Stimulated activated naive CD4-positive, alpha-beta T cell treated with Interleukin-2 at 50 U/mL for 16 hours (primary cell): ENCODE measurements at places on chromosomes 7 and 10.

GRCh38 chr7:143345428-143345900 is 17.0 kb downstream of the FAM131B start:
- DNase-seq = peak; percentile 52

GRCh38 chr7:73582664-73583202 is 4.4 kb upstream of the TBL2 start:
- no peak for DNase-seq

- no peak for DNase-seq
Measured at GRCh38 chr10:12897278-12897677, 104.2 kb downstream of the CCDC3 start.

DNA sequence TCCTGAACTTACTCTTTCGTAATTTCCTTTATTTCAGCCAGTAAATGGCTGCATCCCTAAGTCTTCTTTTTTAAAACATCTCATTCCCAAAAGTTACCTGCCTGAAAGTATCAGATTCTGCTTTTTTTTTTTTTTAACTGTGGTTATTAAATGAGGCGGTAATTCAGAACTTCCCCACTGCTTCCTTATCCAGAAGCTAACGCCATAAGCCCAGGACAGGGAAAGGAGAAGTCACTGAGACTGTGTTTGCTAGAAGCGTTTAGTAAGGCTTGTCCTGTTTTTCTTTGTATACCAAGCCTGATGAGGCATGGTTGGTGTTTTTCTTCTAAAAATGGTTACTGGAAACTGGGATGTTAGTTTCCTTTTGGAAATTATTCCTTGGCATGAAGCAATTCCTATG is 197.8 kb downstream of the CELF2 start:
- no peak for DNase-seq

DNA sequence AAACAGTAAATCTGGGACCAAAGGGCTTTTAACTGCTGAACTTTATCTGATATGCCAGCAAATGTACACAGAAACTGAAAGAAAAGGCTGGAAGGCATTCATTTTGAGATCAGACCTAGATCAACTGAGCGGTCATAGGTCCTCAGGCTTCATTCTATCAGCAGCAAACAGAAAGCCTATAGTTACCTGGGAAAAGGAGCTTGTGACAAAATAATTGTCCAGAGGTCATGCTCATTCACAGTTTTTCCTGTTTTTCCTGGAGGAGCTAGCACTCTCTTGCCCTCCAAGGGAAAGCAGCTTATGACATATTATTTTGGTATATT is 320.2 kb downstream of the AHR start:
- DNase-seq = no peak

- no peak for DNase-seq
Measured at GRCh38 chr7:31885171-31885570, 185.0 kb downstream of the PDE1C start.

- DNase-seq = no peak
Measured at GRCh38 chr10:123808906-123809305, 82.7 kb downstream of the CPXM2 start.

DNA sequence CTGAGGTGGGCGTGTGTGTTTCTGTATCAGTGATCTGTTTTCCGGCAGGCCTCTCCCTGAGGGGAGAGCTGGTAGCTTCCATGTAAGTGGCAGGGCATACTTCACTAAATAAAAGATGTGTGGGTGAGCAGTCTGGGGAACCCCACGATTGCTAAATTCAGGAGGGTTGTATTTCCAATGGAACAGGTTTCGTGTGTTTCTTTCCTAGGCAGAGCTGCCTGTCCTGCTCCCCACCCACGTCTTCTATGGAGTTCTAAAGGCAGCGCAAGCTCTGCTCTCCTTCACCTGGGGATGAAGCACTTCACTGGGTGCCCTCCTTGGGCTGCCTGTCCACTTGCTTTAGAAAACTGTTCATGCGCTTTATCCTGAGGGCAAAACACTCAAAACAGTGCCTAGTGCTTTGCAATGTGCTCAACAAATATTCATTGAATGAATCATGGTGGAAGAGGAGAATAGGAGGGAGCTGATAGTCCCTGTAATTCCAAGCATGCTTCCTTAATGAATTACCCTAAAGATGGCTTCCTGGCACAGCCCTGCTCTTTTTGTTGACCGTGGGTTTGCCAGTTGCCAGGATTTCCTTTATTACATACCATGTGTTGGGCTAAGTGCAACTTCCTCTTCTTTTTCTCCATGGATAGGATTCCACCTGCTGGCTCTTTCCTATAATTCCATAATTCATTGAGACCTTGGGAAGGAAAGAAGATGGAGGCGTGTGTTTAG is 50.6 kb upstream of the SRPK2 start:
- no peak for DNase-seq

GRCh38 chr7:31688372-31688771 is 1.4 kb downstream of the PPP1R17 start:
- DNase-seq = no peak

DNA sequence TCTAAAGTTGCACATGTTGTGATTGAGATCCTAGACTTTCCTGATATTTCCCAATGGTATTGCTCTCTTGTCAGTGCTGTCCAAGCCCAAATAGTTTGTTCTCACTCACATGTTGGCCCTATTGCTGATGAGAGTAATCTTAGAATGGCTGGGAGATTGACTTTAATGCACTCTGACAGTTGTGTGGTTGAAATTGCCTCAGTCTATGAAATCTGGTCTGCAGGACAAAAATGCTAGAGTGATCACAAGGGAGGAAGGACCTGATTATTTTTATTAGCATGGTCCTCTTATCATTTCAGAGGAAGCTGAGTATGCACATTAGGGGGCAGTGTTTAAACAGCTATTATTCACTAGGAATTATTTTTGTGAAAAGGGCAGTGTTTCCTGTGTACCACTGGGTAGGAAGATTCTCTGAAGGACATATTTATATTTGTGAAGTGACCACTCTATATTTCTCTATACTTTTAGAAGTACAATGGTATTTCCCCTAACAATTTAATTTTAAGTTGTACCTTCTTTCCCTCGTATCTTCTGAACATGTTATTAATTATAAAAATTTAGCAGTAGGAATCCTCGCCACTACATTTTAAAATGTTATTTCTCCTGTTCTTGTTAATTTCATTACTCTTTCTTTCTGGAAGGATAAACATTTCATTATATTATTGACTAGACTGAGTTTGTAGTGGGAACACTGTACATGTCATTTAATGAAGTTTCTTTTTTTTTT is 64.4 kb downstream of the SUGCT start:
- no peak for DNase-seq

GRCh38 chr7:17042211-17042610 is 160.4 kb upstream of the AGR3 start:
- no peak for DNase-seq

DNA sequence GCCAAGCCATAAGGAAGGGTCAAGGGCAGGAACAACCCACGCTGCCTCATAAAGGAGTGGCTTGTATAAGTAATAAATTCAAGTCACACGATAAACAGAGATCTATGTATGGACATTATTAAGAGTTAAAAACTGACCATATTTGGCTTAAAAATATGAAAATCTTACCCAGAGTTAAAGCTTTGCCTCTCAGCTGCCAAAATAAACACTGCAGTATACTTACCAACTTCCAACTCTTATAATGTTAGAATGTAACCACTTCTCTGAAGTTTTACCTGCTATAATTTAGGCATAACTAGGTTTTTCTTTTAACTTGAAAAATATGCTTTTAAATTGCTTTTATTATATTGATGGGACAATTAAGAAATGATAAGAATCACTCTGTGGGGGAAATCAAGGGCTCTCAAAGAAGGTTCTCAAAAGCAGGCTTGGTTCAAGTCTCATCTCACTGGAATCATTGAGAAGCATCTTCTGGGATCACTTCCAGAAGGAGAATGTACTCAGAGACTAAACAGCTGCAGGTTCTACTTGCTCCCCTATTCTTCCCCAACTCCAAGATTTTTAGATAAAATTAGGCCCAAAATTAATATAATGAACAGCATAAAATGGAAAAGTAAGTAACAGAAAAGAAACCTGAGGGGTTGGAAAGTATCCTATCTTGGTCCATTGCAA is 16.1 kb upstream of the CAV2 start:
- no peak for DNase-seq

DNA sequence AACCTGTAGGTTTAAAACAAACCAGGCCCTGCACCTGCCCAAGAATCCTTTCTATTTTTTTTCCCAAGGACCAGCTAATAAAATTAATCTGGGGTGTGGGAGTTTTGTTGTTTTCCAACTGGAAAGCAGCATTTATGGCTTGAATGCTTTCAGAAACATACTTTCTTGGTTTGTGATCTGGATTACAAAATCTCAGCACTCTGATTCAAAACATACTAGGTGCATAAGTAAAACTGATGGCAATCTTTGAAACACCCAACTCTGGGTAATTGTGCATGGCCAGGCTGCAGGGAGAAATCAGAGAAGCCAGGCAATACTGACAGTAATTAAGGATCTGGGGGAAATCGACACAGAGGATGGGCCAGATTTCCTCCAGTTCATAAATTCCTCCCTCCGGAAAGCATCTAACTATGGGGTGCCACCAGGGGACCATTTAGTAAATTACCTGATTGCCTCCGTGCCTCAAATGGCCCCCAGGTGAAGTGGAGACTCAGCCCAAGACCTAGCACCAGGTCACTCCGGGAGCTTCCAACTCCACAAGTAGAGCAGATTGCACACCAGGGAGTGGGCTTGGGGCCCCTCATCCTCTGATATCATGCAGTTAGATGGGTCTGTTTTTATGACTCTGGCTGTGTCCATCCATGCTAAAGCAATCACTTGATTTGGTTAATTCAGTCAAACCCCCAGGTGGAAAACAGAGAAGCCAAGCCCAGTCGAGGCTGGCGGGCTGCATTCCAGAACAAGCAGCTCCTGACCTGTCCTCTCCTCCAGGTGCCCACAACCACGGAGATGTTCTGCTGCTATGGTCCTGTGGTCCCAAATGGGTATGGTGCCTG is 15.2 kb upstream of the C10orf53 start:
- no peak for DNase-seq

DNA sequence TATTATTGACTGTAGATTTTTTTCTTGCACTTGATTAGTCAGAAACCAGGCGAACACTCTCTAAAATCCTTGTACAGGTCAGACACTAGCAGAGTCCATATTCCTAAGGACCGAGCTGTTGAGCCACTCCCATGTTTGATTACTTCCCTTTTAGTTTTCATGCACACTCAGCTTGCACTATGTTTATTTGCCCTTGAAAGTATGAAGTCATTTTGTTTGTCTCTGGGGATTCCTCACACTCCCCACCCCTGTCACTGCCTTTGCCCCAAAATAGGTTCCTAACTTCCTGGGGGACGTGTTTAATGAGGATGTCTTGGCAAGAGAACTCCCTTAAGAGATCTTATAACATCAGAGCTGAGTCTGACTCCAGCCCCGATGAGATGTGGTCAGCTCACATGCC is 182.1 kb downstream of the EVX1 start:
- DNase-seq = no peak

DNA sequence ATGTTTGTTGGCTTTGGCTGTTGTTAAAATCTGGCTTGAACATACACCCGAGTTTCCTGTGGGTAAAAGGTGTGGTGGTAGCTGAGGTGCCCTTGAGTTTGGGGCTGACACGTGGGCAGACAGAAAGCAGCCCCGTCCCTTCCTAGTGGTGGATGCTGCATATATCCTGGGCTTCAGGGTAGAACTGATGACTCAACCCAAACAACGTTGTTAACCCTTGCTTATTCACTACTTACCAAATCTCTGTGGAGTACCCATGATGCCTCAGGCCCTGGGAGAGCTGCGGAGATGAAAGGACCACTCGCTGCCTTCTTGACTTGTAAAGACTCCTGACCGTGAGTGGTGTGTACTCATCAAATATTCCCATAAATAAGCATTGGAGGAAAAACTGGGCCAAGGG is 245.1 kb downstream of the RAB11FIP2 start:
- DNase-seq = no peak

DNA sequence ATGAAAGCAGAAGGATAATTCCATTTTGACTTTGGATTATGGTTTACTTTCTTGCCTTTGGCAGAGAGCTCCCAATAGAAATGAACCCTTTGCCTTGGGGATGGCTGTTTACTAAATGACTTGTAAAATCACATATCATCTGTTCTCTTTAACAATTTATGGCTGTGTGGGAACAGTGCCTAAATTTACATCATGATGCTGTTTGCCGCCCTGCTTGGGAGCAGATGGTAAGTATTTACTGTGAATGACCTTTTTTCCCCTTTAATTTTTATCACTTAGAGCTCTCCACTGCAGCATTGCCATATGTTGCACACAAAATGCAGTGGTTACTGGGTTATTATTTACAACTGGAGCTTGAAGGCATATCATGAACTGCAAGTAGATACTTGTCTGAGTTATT is 13.4 kb downstream of the HEPACAM2 start:
- DNase-seq = no peak

- no peak for DNase-seq
Measured at GRCh38 chr7:12102126-12102525, 109.0 kb upstream of the TMEM106B start.

- DNase-seq = no peak
Measured at GRCh38 chr7:84799106-84799505, 387.8 kb downstream of the SEMA3D start.

- DNase-seq = no peak
Measured at GRCh38 chr7:128005759-128006159, 25.5 kb downstream of the LRRC4 start.
